Right atrium auricular region (tissue), 2 donors: ENCODE measurements at places on chromosomes 3 and 15. TPM values are rescaled to one million over a fixed set of nuclear protein-coding genes. Genes with fewer than 3 reads are reported as not detected.

ALS2CL gene
- 12.5 TPM for total RNA-seq

ZNF860 gene
- 0.28 TPM for total RNA-seq

SQOR gene
- total RNA-seq = 30.7 TPM

TMEM212 gene
- total RNA-seq = not detected

BTLA gene
- total RNA-seq = not detected

GABRA5 gene
- 0.59 TPM for total RNA-seq

LRRC3B gene
- 0.04 TPM for total RNA-seq

MPI gene
- 131 TPM for total RNA-seq

LMAN1L gene
- total RNA-seq = 88.7 TPM

RLBP1 gene
- not detected for total RNA-seq

RAB6B gene
- total RNA-seq = 11.5 TPM

KPNA4 gene
- total RNA-seq = 44.4 TPM

GOLGA8R gene
- 2.6 TPM for total RNA-seq

PTPRG gene
- total RNA-seq = 39.2 TPM

HESX1 gene
- total RNA-seq = 1.2 TPM

SNTN gene
- total RNA-seq = not detected

CLEC3B gene
- 180 TPM for total RNA-seq

HIGD2B gene
- total RNA-seq = not detected

GPR156 gene
- 0.35 TPM for total RNA-seq

HTD2 gene
- total RNA-seq = 14.7 TPM

SMCO1 gene
- total RNA-seq = 42.3 TPM

C3orf49 gene
- not detected for total RNA-seq

PARP15 gene
- total RNA-seq = 1.1 TPM

ZNF621 gene
- total RNA-seq = 6.6 TPM

TRPM1 gene
- total RNA-seq = not detected

TICRR gene
- total RNA-seq = not detected

ARHGAP31 gene
- total RNA-seq = 29.9 TPM

CSK gene
- 25.6 TPM for total RNA-seq

SLCO2A1 gene
- total RNA-seq = 15.1 TPM

IL16 gene
- 3.9 TPM for total RNA-seq

ALG3 gene
- total RNA-seq = 50.8 TPM

INSYN1 gene
- 32.7 TPM for total RNA-seq

ADGRG7 gene
- not detected for total RNA-seq

ACKR4 gene
- 3.9 TPM for total RNA-seq

CASR gene
- total RNA-seq = not detected

GRM2 gene
- 0.16 TPM for total RNA-seq

LINGO1 gene
- 7.0 TPM for total RNA-seq

CHRD gene
- total RNA-seq = 7.0 TPM

GHSR gene
- not detected for total RNA-seq

ZPLD1 gene
- total RNA-seq = not detected
